ENCODE measurements at places on chromosomes 6 and 20.
A peak's percentile ranks its signal among the peaks of the same experiment; 100 is the strongest.

- DNase-seq: peak; percentile 51
These were observed at the start of gene TRERF1 for GRCh38 chr6:42451333-42452170. TSS of gene TRERF1 (minus strand) at chr6:42451926. CDS start at chr6:42269590, 182,336 bp downstream.

DNA sequence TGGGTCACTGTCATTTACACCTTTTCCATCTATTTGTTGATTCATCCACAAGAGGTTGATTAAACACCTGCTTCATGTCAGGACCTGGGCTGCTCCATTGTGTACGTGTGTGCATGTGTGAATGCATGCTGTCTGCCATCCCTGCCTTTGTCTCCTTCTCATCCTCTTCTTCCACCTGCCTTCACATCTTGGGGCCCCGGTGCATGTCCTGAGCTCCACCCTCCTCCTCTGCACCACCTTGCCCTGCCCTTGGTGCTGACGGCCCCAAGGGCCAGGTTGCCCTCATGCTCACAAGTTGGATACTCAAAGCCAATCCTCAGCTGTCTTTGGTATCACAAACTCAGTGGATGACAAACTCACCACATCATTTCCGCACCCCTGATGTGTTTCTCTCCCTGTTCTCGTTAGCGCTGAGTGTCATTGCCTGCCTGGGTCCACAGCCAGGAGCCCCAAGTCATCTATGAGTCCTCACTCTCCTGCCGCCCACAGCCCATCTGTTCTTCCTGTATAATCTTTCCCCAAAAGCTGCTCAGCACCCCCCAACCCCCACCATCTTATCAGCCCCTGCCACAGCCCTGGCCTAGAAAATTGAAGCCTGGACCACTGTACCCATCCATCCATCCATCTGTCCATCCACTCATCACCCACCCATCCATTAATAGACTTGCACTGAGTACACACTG is 85.0 kb downstream of the SRC start:
- no peak for DNase-seq

GRCh38 chr20:36726168-36726567 is 19.7 kb downstream of the NDRG3 start:
- no peak for DNase-seq

DNA sequence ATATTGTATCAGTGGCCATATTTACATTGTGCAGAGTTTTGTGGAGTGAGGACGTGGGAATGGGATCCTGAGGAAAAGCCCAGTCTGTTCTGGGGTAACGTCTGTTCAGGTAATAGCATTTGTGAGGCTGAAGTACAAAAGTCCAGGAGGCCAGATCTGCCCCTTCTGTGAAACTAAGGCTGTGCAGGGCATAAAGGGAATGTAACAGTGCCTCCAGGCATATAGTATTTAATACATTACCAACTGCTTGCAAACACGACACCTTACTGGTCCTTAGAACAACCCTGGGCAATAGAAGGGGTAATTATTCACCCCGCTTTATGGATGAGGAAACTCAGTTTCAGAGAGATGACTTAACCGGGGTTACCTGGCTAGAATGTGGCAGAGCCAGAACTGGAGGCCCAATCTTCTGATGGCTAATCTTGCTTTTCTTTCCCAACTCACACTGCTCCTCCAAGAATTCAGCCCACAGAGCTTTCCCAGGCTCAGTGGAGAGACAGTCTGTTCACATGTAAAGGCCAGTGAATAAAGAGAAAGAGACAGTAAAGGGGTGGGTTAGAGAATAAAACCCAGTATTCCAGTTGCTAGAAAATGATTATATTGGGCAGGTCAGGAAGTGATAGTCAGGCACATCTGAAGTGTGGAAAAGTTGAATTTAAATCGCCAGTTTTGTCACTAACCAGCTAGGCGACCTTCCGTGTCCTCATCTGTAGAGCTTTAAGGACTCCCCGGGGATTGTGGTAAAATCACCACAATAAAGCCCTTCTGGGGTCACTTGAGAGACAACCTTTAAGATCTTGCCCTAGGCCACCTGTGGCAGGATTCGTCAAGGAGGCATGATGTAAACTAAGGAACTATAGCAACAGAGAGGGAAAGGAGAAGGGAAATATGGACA is 280.7 kb upstream of the CITED2 start:
- no peak for DNase-seq

DNA sequence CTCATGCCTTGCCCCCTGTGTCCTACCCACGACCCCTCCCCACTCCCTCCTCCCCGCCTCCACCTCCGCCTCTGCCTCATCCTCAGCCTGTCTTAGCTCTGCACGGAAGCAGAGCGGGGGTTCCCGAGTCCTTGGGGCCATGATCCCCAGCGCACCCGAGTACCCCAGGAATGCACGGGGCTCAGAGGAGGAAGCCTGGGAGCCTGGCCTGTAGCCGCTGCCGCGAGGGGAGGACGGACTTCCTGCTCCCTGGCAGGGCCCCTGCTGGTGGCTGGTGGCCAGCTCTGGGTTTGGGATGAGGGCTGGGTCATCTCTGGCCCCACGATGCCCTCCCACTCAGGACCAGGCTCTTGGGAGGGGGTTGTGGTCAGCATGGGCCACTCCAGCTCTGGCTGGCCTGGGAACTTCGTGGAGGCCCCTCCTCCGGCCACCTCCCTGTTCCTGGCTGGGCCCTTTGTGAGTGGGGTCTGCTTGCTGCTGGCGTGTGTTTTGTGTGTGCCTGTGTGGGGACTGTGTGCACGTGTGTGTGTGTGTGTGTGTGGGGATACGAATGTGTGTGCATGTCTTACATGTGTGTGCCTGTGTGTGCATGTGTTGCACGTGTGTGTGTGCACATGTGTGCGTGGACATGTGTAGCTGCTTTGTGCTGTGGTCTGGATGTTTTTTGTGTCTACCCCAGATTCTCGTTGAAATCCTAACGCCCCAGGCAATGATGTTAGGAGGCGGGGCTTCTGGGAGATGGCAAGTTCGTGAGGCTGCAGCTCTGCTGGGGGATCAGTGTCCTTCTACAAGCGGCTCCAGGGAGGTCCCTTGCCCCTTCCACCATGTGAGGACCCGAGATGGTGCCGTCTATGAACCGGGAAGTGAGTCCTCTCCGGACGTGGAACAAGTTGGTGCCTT is 1.3 kb upstream of the RBBP8NL start:
- DNase-seq: no peak

DNA sequence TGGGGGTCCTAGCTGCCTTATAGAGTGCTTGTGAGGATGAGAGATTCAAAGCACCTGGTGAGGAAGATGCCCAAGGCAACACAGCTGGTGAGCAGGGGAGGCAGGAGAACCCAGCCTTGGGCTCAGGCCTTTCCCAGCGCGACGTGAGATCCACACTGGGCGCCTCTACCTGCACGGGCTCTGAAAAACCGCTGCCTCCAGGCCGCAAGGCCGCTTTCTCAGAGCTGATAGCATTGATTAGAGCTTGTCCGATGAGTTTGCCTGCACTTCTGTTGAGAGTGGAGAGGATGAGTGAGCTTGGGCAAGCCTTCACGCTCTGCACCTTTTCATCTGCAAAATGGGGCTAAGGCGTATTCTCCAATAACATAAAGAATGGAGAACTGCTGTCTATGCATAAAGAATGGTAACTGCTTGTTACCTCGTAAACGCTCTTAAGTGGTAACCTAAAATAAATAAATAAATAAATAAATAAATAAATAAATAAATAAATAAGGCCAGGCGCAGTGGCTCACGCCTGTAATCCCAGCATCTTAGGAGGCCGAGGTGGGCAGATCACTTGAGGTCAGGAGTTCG is 916 bp downstream of the PABPC1L start:
- DNase-seq: no peak

DNA sequence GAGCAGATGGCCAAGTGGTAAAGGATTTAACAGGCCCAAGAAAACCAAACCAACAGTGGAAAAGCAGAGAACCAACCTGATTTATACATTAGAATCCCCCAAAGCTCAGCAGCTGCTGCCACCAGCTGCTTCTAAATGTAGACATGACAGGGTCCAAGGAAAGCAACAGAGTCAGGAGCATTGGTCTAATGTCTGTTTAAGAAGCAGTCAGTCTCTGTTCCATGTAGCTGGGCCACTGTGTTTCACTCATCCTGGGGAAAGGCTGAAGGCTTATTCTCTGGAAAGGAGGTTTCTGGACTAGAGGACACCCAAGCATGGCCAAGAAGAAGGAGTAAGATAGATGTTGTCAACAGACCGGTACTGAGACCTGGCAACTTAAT is 75.4 kb downstream of the TMEM244 start:
- no peak for DNase-seq

DNA sequence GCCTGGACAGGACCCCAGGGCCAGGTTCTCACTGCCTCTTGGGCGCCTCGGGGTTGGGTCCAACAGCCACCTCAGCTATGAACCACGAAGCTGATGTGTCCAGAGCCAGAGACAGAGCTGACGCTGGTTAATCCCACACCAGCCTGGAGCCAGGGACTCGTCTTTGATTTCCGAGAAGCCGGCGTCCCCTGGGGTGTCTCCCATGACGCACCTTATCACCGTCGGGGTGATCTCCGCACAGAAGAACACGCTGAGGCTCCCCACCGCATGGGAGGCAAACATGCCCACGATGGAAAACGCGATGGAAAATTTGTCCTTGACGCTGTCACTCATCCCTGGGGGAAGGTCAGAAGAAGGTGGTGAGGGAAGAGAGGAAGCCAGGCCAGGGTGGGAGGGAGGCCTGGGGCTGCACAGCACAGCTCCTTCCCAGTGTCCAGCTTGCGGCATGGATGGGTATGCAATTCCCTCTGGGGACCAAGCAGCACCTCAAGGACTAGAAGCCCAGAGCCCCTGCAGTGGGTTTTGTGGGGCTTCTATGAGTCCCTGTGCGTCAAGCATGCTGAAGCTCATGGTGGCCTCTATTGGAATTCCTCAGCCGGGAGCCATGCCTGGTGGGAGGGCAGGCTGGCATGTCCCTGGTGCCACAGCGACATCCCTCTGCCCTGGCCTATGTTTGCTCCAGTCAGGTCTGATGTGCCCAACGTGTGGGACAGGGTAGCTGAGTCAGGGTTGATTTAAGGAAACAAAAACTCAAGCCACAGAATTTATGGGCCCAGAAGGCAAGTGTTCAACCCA is 25.1 kb downstream of the PSMG4 start:
- no peak for DNase-seq

- no peak for DNase-seq
These were observed 17.5 kb downstream of the COL12A1 start for GRCh38 chr6:75188221-75188925.

GRCh38 chr6:11613858-11614257 is 76.3 kb downstream of the TMEM170B start:
- DNase-seq: peak; percentile 93

- DNase-seq: no peak
These were observed 31.5 kb upstream of the IRAK1BP1 start for GRCh38 chr6:78835817-78836216.

- DNase-seq: no peak
These were observed 122.0 kb downstream of the CDH4 start for GRCh38 chr20:61373956-61374545.

- DNase-seq: peak; percentile 75
These were observed 345.2 kb upstream of the RSPO3 start for GRCh38 chr6:126773112-126773805.

- no peak for DNase-seq
These were observed 46.9 kb downstream of the SOD2 start for GRCh38 chr6:159646116-159646515.

DNA sequence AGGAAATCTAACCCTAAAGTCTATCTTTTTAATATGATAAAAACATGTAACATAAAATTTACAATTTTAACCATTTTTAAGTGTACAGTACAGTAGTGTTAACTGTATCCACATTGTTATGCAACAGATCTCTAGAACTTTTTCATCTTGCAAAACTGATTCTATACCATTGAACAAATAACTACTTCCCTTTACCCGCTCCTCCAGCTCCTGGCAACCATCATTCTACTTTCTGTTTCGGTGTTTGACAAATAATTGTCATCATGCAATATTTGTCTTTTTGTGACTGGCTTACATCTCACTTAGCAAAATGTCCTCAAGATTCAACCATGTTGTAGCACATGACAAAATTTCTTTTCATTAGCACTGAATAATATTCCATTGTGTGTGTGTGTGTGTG is 203.2 kb downstream of the SIM1 start:
- no peak for DNase-seq

DNA sequence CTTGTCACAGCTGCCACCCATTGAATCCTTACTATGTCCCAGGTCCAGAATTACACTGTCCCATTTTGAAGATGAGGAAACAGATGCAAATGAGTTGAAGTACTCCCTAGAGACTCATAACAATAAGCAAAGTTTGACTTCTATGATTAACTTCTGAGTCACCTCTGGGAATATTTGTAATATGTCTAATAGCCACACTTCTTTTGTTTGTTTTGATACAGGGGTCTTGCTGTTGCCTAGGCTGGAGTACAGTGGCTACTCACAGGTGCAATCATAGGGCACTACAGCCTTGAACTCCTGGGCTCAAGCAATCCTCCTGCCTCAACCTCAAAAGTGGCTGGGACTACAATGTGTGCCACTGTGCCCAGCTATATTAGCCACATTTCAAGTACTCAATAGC is 11.4 kb upstream of the SOX12 start:
- DNase-seq: peak; percentile 43

DNA sequence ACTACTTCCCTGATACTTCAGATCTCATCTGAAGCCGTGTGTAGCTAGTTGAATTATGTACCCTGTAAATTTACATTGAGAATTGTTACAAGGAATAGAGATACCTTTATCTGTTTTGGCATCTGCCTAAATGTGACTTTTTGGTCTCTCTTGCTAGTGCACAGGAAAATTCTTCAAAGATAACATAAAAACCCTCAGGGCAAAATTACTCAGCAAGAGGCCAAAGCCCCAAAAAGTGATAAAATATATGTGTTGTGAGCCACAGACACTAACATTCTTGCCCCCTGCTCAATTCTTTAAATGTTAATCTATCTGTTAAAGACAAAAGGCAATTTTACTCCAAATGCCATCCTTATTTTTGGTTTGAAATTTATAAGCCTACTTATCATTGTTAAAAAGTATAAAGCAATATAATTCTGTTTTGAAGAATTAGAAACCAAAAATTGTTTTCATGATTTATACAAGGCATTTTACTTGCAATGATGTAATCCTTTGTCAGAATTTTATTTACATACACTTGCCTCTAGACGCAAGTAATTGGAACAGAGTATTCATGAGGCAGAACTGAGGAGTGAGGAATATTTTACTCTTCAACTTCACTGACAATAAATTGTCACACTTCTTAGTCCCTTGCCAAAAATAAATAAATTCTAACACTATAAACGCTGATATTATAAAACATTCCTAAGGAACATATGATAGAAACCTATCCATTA is 186.2 kb downstream of the EPM2A start:
- no peak for DNase-seq

Measured in NCI-H226 (cell line).